ENCODE measurements at places on chromosomes 7 and 10.

- no peak for DNase-seq
Measured at GRCh38 chr7:142100634-142101033, 10.9 kb upstream of the MGAM2 start.

- no peak for DNase-seq
Measured at GRCh38 chr7:104933521-104933988, 80.5 kb upstream of the KMT2E start.

DNA sequence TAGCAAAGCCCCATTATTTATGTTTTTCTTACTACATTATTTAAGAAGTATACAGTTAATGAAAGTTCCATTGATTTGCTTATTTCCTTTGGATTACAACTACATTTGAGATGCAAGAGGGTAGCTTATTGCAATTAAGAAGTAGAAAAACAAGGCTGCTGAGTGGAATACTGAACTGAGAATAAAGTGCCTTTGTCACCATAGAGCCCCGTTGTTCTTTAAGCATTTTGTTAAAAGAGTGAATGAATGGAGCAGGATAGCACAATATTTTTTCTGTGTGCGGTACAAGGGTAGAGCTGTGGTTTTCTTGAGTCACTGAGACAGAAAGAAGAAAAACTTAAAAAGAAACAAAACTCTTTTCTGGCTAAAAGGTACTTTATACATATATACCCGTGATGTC lies 45.6 kb downstream of the ZNF277 start:
- DNase-seq, result no peak

DNA sequence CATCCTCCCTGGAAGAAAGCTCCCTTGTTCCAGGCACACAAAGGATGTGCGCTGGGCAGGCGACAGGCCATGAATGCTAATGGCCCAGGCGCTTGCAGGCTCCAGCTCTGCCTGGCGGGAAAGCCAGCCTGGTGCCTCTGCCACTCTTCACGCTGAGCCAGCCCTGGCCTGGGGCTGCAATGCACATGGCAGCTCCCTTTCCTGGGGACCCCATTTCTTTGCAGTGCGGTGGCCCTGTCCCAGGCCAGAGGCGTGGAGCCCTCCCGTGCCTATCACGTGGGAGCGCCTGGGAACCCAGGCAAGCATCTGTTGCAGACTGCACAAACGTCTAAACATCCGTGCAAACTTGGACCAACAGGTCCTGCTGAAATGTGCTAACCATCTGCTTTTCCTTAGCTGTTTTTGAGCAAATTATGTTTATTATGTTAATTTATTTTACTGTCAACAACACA lies 152.1 kb upstream of the LYZL2 start:
- no peak for DNase-seq

DNA sequence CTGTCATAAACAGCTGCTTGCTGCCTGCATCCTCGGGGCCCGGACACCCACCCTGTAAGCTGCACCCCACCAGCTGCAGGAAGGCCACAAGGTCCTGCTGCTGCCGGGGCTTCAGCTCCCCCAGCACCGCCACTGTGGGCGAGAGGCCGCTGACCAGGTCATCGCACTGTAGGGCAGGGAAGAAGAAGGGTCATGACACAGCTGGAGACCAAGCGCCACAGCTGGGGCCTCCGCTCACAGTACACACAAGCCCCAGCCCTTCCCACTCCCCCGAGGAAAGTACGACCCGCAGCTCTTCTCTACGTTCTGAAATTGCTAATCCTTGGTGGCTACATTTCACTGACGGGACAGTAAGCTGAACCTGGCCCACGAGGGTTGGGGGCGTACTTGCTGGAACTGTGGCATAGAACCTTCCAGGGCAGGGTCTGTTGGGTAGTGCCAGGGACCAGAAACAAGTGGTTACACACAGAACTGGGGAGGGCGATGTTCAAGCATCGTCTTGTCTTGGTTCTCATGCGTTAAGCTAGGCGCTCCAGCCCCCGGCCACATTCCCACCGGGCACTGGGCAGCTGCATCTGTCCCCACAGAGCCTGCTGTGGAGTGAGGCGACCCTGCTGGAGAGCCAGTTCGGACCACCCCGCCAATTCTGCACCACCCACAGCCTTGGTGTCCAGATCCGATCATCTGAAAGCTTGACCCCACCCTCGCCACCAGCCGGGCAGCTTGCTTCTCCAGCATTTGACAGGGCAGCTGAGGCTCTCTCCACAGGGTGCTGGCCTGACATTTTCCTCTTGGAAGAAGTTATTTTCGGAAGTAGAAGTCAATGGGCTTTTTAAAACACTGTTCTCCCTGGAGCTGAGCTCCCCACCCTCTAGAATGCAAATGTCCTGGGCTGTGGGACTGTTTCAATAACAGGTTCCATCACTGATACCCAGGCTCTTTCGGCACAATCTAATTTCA lies 50.8 kb downstream of the GSDME start:
- no peak for DNase-seq

GRCh38 chr7:148173369-148173768 lies 417.2 kb upstream of the C7orf33 start:
- DNase-seq, result no peak

DNA sequence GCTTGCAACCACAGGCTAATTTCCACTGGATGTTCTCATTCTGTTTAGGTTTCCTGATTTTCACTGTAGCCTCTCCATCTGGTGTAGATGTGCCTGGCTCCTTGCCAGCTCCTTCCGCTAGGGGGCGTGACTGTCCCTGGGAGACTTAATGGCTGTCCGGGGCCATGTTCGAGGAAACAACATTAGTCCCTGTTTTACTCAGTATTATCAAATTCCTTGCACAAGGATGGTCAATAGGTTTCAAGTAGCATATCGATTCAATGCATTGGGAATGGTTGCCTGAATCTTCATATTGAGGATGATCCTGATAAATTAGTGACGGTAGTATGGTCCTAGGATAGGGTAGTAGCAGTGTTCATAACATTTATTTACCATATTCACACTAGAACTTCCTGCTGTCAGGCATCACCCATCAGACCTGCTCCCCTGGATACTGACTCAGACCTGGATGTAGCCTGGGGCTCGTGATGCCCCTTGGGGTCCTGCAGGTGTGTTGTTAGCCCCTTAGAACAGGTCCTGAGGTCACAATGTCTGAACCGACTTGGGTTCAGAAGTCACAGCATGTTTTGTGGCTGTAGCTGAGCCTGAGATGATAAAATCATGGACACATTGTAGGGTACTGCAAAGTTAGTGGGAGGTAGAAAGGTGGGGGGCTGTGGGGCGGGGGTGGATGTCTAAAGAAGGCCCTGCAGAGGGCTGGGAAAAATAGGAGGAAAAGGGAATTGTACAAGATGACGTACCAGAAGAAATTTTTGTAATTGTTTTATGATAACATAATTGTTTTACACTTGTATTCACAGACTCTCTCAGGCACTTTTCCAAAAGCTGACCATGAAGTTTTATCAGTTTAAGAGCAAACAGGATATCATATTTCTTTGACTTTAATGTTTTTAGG lies 8.9 kb upstream of the EXOC6 start:
- no peak for DNase-seq

- no peak for DNase-seq
Measured at GRCh38 chr10:125050383-125050782, 108.5 kb downstream of the ZRANB1 start.

- no peak for DNase-seq
Measured at GRCh38 chr7:123600876-123601275, 745 bp upstream of the ASB15 start.

GRCh38 chr10:4082861-4083260 lies 297.9 kb upstream of the KLF6 start:
- DNase-seq, result no peak

- DNase-seq, result no peak
Measured at GRCh38 chr7:149093228-149093627, 2.7 kb upstream of the ZNF786 start.

DNA sequence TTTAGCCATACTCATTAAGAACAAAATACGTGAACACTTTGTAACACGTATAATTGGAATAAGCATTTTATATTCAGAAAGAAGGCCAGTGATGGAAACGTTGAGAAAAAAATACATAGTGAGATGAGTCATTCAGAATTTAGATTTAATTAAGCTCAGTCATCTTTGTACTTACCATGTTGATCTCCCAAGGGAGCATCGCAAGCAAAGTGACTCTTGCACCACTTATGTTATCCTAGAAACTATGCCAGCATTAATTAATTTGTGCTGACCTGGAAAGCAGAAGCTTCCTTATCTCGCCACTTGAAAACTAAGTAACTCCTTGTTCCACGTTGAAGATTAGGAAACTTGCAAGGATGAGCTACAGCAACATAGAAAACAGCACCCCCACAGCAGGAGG lies 9.7 kb upstream of the MPP7 start:
- no peak for DNase-seq

- peak; percentile 34 for DNase-seq
Measured at GRCh38 chr7:35975851-35976454, 175.1 kb downstream of the SEPTIN7 start.

GRCh38 chr10:17873946-17874345 lies 64.8 kb downstream of the MRC1 start:
- DNase-seq, result no peak

DNA sequence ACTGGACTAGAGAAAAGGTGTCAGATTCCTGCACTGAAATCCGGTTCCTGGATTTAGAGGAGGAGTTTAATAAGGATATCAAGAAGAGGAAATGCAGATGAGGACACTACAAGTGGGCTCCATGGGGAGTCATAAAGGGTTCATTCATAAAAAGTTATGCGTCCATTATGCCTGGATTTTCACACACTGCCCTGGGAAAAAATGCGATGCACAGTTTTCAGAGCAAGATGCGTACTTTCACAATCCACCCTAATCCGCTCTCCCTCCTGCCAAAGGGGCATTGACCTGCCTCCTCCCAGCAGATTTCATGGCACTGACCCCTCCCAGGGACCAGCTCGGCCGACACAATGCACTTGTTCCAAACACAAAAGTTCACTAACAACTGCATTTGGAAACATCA lies 42.2 kb upstream of the OPALIN start:
- DNase-seq, result no peak

DNA sequence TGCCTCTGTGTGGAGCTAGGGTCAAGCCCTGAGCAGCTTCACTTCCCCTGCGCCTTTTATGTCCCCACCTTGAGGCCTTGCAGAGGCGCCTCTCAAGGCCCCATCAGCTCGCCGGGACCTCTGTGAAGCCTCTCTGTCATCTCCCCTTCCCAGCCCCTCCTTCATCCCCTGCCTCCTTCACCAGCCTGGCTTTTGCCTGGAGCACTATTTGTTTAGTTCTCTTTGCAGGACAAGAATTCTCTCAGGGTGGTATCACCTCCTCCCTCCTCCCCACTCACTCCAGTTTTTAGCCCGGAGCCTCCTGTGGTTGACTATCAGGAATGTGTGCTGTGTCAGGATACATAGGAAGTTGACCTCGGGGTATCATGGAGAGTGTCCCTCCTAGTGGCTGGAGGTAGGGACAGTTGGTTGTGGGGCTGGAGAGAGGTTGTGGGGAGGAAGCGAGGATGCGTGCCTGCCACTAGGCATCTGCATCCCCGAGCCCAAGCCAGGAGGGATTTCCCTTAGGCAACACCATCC lies 89.8 kb upstream of the ANLN start:
- no peak for DNase-seq

DNA sequence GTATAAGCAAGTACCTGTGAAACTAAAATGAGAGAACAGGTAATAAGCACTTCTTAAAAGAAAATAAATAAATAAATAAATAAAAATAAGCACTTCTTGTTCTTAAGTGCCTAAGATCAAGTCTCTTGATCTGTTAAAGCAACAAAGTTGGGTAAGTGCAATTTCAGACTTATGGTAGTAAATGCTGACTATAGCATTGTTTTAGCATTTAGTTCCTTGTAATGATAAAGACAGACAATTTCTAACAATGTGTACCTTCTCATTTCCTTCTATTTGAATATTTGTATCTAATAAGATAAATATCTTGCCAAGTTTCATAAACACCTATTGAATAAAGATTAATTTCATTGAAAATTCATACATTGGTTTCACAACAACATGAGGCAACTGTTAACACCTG lies 87.4 kb downstream of the GALNT11 start:
- DNase-seq, result no peak

GRCh38 chr10:92303096-92303495 lies 12.1 kb downstream of the MARCHF5 start:
- no peak for DNase-seq

- no peak for DNase-seq
Measured at GRCh38 chr7:36567699-36568451, 156.4 kb downstream of the AOAH start.

- no peak for DNase-seq
Measured at GRCh38 chr10:127872871-127873600, 19.7 kb downstream of the CLRN3 start.

- DNase-seq, result no peak
Measured at GRCh38 chr7:151327659-151328058, 14.0 kb upstream of the NUB1 start.

DNA sequence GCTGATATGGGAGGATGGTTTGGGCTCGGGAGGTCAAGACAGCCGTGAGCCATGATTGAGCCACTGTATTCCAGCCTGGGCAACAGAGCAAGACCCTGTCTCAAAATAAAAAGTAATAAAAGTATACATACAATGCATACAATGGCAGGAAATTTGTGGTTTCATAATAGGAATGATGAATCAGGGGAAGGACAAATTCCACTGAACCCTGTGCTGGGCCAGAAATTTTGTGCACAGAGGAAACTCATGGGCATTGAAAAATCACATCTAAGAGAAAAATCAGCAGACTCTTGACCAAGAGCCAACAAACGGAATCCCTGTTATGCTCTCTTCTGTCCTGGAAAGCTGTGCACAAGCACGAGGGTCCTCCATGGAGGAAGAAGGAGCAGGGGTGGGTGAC lies 35.1 kb downstream of the SEM1 start:
- DNase-seq, result no peak

GRCh38 chr10:88178758-88179157 lies 315.3 kb downstream of the PTEN start:
- no peak for DNase-seq

DNA sequence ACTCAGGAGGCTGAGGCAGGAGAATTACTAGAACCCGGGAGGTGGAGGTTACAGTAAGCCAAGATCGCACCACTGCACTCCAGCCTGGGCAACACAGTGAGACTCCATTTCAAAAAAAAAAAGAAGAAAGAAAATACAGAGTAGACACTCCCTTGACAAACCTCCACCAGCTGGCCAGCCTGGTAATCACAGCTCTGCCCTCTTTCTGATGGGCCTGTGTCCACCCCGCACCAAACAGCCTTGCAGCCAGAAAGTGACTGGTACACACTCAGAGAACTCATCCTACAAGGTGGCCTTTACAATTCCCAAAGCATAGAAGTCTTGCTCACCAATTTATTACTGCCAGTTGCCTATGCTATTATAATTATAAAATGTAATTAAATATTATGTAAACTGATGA lies 66.6 kb downstream of the COBL start:
- no peak for DNase-seq

GRCh38 chr10:85741626-85742300 lies 624.8 kb downstream of the GRID1 start:
- no peak for DNase-seq

DNA sequence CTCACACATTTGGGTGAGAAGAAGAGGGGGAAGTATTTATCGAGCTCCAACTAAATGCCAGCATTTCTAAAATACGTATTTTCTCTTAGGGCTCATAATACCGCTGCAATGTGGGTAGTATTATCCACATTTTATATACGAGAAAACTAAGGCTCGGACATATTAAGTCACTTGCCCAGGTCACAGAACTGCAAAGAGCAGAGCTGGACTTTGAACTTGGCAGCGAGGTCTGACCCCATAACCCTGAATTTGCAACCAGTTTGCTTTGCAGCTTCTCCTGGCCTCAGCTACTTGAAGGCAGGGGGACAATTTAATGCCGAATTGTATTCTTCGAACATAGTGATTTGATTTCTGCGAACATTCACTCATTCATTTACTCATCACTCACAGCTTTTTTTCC lies 7.2 kb downstream of the ABLIM1 start:
- DNase-seq, result no peak

- DNase-seq, result no peak
Measured at GRCh38 chr7:118907911-118908527, 683.5 kb downstream of the ANKRD7 start.

- no peak for DNase-seq
Measured at GRCh38 chr10:71132321-71132810, 80.0 kb upstream of the UNC5B start.
